Motor neuron (in vitro differentiated cells): ENCODE measurements at places on chromosomes 3 and 15. TPM values are rescaled to one million over a fixed set of nuclear protein-coding genes. Genes with fewer than 3 reads are reported as not detected.

DNA sequence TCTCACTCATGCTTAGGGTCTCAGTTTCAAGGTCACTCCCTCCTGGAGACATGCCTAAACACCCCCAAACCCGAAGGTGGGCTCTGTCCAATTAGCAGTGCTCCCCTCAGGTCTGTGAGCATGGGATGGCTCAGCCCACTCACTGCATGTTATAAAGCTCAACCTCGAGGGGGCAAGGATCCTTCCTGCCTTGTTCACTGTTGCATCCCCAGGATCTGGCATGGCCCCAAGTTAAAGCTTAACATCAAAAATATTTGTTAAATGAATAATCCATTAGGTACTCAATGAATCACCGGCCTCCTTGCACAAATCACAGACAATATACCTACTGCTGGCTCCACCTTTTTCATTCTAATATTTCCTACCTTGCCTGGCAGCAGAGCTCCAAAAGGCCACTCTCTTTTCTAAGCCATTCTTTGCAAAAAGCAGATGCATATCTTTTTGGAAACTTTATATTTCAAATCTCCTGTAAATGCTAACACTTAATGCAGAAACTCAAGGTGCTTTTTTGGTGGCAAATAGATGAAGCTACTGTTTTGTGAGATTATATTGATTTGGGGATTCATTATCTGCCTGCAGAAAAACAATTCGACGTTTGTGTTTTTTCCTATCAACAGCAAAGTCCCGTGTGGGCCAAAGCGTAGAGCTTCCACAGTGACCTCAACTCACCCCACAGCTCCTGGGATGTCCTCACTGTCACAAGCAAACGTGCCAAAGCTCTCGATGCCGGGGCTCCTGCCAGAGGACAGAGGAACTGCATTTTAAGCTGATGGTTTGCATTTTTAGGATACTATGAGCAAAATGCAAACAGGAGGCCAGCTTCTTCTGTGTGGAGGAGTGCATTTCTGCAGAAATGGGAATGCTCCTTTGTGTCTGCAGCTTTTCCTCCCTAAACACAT lies 35.4 kb downstream of the PCOLCE2 start:
- no peak for ATAC-seq

GRCh38 chr3:128784232-128784631 lies 58.2 kb downstream of the RAB7A start:
- peak; percentile 75 for ATAC-seq

- no peak for ATAC-seq
Observed at GRCh38 chr3:181879926-181880325, 168.2 kb downstream of the SOX2 start.

DNA sequence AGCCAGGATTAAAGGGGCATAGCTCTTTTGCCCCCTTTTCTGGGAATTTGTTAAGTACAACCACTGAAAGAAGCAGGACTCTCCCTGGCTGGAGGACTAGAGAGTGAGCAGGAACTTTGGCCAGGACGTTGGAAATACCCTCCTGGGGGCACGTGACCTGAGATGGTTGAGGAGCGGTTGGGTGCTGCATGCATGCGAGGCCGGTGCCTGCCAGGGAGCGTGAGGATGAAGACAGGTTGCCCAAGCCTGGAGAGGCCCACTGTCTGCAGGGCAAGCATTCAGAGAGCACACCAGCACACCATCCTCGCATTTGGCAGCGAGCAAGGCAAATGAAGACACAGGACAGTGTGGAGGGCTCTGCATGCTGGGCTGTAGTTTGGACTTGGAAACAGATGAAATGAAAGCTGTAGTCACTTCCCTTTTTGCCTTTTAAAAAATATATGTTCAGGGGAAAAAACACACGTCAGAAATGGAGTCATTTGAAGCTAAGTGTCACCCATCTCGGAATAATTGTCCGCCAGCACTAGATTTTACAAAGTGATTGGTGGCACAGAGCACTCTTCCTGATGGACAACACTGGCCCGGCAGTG lies 217.6 kb downstream of the SLCO3A1 start:
- ATAC-seq = no peak

DNA sequence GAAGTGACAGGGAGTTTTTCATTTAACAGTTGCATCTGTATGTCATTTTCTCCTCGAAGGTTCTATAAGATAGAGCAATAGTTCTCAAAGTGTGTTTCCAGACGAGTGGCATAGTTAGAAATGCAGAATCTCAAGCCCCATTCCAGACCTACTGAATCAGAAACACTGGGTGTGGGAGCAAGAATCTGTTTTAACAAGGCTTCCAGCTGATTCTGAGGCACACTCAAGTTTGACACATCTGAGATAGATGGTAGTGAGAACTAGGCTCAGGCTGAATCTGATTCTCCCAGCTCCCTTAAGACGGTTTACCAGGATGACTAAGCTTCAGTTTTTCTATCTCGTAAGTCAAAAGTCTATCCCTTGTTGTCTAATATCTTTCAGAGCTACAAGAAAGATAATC lies 159.8 kb upstream of the NUDT16 start:
- peak; percentile 73 for ATAC-seq

DNA sequence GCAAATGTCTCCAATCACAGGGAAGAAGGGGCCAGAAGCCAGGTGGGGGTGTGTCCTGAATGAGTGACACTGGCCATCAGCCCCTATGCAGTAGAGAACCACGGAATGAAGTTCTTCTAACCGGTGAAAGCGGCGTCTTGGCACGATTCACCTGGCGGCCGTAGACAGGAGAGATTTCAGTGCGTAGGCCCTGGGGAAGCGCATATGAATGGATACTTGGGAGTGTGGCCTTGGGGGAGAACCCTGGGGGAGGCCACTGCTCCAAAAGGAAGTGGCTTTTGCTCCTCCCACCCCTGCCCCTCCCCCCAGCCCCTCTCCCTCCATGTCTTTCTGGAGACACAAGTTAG lies 43.6 kb downstream of the RBPMS2 start:
- ATAC-seq = peak; percentile 12

GRCh38 chr3:66552846-66553245 lies 52.0 kb upstream of the LRIG1 start:
- ATAC-seq = no peak

- no peak for ATAC-seq
Observed at GRCh38 chr15:52005748-52006701, 13.0 kb upstream of the MAPK6 start.

DNA sequence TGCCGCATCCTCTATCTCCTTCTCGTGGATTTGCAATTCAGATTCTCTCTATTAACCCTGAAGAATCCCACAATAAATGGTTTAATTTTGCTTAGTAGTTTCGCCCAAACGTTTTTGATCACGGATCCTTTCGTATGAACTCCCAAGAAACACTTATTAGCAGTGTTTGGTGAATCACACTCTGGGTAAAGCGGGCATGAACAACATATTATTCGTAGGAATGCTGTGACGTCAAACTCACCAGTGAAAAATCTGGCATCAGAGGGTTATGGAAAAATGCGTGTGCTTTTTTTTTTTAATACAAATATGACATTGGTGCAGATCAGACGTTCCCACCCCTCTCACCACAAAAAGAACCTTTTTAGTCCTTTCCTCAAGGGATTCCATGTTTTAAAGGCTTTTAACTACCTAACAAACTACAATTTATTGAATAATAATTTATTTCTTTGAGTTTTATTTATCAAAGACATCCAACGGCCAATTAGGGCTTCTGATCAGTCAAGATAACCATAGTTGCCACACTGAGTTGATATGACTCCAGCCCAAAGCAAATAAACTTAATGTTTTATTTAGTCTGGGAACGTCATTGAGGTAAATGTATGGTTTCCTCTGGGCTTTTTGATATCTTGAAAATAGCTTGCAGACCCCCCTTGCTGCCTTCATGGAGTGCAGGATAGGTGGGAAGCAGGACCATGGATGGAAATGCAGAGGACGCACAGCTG lies 45.5 kb upstream of the CGNL1 start:
- no peak for ATAC-seq

DNA sequence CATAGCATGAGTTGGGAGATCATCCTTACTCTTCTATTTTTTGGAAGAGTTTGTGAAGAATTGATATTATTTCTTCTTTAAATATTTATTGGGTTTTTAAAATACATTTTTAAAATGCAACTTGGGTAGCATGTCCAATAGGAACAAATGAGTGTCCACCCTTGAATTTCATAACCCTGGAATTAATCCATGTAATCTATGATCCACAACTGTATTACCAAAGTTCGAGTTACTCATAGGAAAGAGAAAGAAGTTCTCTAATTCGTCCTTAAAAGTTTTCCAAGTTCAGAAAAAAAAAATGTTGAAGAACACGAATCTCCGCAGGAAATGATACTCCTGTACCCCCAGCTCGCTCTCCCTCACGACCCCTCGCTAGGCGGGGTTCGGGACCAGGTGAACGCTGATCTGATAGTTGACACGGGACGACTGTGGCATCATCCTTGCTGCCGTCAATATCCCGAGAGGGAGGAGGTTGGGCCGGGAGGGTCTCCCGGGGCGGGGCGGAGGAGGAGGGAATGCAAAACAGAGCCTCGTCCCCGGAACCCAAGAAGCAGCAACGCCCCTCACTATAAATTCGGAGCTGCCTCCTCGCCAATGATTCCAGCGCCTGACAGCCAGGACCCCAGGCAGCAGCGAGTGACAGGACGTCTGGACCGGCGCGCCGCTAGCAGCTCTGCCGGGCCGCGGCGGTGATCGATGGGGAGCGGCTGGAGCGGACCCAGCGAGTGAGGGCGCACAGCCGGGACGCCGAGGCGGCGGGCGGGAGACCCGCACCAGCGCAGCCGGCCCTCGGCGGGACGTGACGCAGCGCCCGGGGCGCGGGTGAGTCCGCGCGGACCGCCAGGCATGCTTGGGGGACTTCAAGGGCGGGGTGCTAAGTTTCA lies at the start of gene AGTR1:
TSS of gene AGTR1 (plus strand) at position 598 of the 884 bp plus-strand sequence. CDS start 43,133 bp downstream, outside the sequence.
- ATAC-seq = peak; percentile 98

- no peak for ATAC-seq
Observed at GRCh38 chr15:40934457-40934856, 5.3 kb downstream of the DLL4 start.

DNA sequence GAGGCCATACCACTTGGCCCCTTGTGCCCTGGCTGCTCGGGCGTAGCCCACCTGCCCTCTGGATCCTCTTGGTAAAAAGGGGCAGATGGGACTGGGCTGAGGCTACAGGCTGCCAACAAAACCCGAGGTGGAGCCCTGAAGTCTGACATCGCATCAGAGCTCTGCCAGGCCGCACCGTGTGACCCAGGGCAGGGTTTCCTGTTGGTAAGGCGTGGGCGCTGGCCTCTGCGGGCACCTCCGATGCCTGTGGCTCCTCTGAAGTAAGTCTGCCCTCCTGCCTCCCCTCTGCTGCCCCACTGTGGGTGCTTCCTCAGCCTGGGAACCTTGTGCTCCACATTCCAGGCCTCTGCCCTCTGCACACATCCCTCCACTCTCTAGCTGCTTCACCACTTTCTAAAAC lies 8.9 kb downstream of the CHDH start:
- ATAC-seq = no peak

DNA sequence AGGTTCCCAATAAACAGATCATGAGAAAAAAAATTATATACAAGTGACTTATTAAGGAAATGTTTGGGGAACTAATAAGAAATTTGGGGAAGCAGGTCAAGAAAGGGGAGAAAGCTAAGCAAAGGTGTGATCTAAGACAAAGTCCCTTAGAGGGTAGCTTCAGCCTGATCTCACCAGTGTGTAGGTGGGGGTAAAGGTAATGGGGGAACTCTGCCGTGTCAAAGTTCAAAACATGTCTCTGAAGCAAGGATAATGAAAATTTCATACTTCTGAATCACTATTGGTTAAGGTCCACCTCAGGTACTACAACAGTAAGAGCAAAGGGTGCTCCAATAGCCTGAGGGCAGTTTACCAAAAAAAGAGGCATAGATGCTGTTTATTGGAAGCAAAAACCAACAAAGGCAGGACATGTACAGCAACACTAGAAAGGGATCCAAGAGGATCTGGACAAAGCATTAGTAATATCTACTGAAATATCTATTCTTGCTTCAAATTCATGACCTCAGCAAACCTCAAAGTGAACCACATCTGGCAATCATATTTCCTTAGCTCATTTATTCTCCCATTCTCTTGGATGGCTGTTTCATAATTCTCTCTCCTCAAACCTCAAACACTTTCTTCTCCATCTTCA lies 6.9 kb downstream of the ACAD11 start:
- peak; percentile 66 for ATAC-seq

Gene RASA2
- total RNA-seq = 9.8 TPM in 2 replicates

Gene RBP2
- total RNA-seq = 1.8 and 20.8 TPM in 2 replicates

Gene KBTBD12
- total RNA-seq = 0.21 and 0.23 TPM in 2 replicates

Gene OCA2
- total RNA-seq = 0.38 and 0.68 TPM in 2 replicates

Gene ATP13A4
- total RNA-seq = 0.27 and 0.69 TPM in 2 replicates

Gene OR5K2
- not detected in 2 replicates for total RNA-seq
